Liver (tissue), 10 donors: ENCODE measurements at places on chromosomes 2 and 18. TPM values are rescaled to one million over a fixed set of nuclear protein-coding genes. Genes with fewer than 3 reads are reported as not detected.

DNA sequence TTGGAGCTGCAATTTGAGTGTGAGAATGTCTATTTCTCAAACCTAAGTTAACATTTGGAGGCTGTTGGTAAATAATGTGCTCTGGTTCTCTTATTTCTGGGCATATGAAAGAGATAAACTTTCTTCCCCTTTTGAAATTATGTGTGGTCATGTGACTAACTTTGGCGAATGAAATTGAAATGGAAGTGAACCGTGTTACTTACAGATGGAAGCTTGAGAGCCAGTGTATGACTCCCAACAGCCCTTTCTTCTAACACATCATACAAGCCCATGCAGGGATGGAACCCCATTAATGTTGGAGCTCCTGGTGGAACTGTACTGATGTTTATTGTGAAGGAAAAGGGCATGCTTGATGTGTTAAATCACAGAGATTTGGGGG is 725.8 kb downstream of the TSN start:
- no peak overlapping the region for H3K27ac ChIP-seq
- no peak for DNase-seq
- H3K4me1 ChIP-seq = no peaks in the 10 kb centered on the region
- no peaks in the 10 kb centered on the region for H3K27me3 ChIP-seq

- no peaks in the 10 kb centered on the region for H3K27me3 ChIP-seq
- H3K27ac ChIP-seq = no peak overlapping the region
- DNase-seq = no peak
- H3K4me1 ChIP-seq = no peaks in the 10 kb centered on the region
- H3K36me3 ChIP-seq = no peaks in the 10 kb centered on the region
Measured at GRCh38 chr2:22817197-22817596, 567.8 kb upstream of the KLHL29 start.

- no peaks in the 10 kb centered on the region for H3K36me3 ChIP-seq
- H3K4me1 ChIP-seq = peaks cover 6% of the 10 kb centered on the region
- no peak overlapping the region for H3K27ac ChIP-seq
- peaks cover 3% of the 10 kb centered on the region for H3K27me3 ChIP-seq
- no peak overlapping the region for H3K4me3 ChIP-seq
Measured at GRCh38 chr2:72154386-72154975, 6.8 kb upstream of the CYP26B1 start.

GRCh38 chr2:176162911-176163671 is 6.0 kb downstream of the HOXD3 start:
- H3K27me3 ChIP-seq = peaks cover 16% of the 10 kb centered on the region
- no peak for DNase-seq
- H3K27ac ChIP-seq = no peak overlapping the region

DNA sequence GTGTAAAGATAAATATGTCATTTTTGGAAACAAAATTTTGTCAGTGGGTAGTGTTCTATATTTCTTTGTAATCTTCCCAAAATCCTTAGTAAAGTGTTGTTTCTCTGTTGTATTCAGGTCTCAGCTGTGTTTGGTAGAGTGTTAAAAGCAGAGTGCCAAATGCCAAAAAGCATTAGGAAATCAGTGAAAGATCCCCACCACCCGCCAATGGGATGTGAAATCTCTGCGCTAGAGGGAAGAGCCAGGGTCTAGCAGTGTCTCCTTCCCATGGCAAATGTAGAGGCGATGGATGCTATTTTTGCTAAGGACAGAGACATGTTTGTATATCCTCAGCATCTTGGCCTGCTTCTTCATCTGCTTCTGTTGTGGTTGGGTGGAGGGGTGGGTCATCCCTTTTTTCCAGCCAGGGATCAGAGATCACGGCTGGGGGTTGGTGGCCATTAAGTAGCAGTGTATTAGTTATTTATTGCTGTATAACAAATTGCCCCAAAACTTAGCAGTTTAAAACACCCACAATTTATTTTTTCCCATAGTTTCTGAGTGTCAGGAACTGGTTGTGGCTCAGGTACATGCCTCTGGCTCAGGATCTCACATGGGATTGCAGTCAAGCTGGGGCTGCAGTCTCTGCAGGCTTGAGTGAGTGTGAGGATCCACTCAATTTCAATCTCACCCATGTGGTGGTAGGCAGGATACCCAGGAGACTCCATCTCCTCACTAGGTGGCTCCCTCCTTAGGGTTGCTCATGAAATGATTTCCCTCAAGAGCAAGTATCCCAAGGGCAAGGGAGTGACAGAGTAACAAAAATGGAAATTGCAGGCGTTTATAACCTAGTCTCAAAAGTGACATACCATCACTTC is 211.9 kb downstream of the MYCN start:
- H3K27me3 ChIP-seq = no peaks in the 10 kb centered on the region
- no peak for DNase-seq
- H3K4me1 ChIP-seq = no peaks in the 10 kb centered on the region
- H3K27ac ChIP-seq = no peak overlapping the region

- no peaks in the 10 kb centered on the region for H3K4me1 ChIP-seq
- no peaks in the 10 kb centered on the region for H3K27me3 ChIP-seq
- no peak for DNase-seq
Measured at GRCh38 chr2:72538486-72538885, 287.3 kb downstream of the EXOC6B start.

- H3K27ac ChIP-seq = no peak overlapping the region
- no peak overlapping the region for H3K4me3 ChIP-seq
- H3K4me1 ChIP-seq = no peaks in the 10 kb centered on the region
- DNase-seq = no peak
Measured at GRCh38 chr2:138433995-138434951, 67.3 kb upstream of the SPOPL start.

DNA sequence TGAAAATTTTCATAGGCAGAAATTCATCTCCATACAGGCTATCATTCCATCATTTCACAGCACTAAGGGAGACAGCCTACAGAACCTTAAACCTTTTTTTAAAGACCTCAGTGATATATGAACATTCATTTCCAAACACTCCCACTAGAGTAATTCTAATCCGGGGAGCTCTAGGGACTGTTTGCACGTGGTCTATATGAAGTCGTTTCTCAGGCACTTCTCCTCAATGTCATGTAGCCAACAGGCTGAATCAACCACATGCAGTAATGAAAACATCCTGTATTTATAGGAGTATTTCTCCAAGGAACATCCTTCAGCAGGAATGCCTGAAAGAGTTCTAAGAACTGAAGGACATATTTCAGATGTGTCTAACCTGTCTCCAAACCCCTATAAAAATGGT is 97.3 kb upstream of the CREB1 start:
- DNase-seq = no peak
- no peaks in the 10 kb centered on the region for H3K27me3 ChIP-seq
- no peak overlapping the region for H3K27ac ChIP-seq

GRCh38 chr2:226943862-226944620 is 108.2 kb downstream of the RHBDD1 start:
- no peaks in the 10 kb centered on the region for H3K36me3 ChIP-seq
- no peak overlapping the region for H3K4me3 ChIP-seq
- DNase-seq = no peak
- no peaks in the 10 kb centered on the region for H3K27me3 ChIP-seq
- no peaks in the 10 kb centered on the region for H3K4me1 ChIP-seq
- no peak overlapping the region for H3K27ac ChIP-seq

DNA sequence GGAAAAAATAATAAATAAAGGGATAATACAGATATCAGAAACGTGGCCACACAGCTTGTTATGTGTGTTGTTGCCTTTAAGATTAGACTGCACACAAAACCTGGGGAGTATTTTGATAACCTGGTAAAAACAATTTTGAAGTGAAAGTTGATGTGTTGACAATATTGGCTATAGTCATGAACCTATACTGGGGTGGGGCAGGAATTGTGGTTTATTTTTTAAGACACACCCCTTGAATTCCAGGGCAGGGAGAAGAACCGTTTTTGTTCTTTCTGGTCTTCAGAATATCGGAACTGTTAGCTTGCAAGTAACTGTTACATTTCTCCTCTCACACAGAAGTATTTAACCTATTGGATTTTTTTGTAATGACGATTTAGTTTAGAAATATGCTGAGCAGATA is 80.4 kb downstream of the LIMS1 start:
- DNase-seq = no peak
- no peaks in the 10 kb centered on the region for H3K27me3 ChIP-seq
- no peak overlapping the region for H3K27ac ChIP-seq
- no peaks in the 10 kb centered on the region for H3K36me3 ChIP-seq
- H3K4me3 ChIP-seq = no peak overlapping the region
- H3K4me1 ChIP-seq = no peaks in the 10 kb centered on the region

Gene DYSF
- 15.1 TPM for total RNA-seq

Gene SERPINB11
- total RNA-seq = not detected

GRCh38 chr2:96799623-96799935 is 16.5 kb upstream of the CNNM3 start:
- no peaks in the 10 kb centered on the region for H3K27me3 ChIP-seq
- DNase-seq = no peak
- no peak overlapping the region for H3K27ac ChIP-seq
- H3K4me3 ChIP-seq = no peak overlapping the region
- peaks cover 5% of the 10 kb centered on the region for H3K4me1 ChIP-seq

GRCh38 chr2:49515996-49516782 is 361.9 kb upstream of the FSHR start:
- no peaks in the 10 kb centered on the region for H3K27me3 ChIP-seq
- H3K4me1 ChIP-seq = no peaks in the 10 kb centered on the region
- H3K4me3 ChIP-seq = no peak overlapping the region
- no peak for DNase-seq
- no peaks in the 10 kb centered on the region for H3K36me3 ChIP-seq
- no peak overlapping the region for H3K27ac ChIP-seq

DNA sequence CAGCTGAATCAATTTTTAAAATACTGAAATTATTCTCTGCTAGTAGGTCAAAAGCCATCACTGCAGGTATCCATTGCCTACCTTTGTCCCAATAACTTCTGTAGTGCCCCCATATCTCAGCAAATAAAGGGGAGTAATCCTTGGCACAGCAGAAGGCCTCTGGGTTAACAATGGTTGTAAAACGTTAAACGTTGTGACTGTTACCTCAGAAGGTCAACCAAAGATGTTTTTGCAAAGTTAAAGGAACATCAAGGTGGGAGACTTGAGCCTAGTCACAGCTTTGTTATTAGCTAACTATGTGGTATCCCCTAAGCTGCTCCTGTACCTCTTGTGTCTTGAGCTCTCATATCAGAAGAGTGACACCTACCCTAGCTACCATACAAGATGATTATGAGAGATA is 60.5 kb downstream of the COX7A2L start:
- no peak for DNase-seq
- H3K4me3 ChIP-seq = no peak overlapping the region
- no peak overlapping the region for H3K27ac ChIP-seq
- peaks cover 41% of the 10 kb centered on the region for H3K36me3 ChIP-seq
- no peaks in the 10 kb centered on the region for H3K4me1 ChIP-seq

GRCh38 chr2:85240055-85240454 is 87.7 kb downstream of the TGOLN2 start:
- H3K27me3 ChIP-seq = no peaks in the 10 kb centered on the region
- no peaks in the 10 kb centered on the region for H3K36me3 ChIP-seq
- H3K27ac ChIP-seq = no peak overlapping the region
- no peak for DNase-seq
- H3K4me3 ChIP-seq = no peak overlapping the region

DNA sequence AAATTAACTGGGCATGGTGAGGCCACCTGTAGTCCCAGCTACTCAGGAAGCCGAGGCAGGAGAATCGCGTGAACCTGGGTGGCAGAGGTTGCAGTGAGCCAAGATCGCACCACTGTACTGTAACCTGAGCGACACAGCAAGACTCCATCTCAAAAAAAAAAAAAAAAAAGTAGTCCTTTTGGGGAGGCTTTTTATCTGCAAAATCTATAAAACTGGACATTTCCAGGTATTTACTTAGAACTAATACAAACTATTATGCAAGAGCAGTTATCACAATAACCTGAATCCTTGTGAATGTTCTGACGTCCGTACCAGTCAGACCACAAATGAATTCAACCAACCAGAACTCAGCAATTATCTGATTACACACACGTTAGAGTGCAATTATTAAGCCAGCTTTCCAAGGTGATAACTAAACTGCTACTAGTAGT is 8.8 kb upstream of the RAPH1 start:
- no peak for DNase-seq
- H3K27ac ChIP-seq = peak overlapping the region; percentile 60
- H3K4me1 ChIP-seq = peaks cover 21% of the 10 kb centered on the region
- no peaks in the 10 kb centered on the region for H3K36me3 ChIP-seq

- H3K27ac ChIP-seq = no peak overlapping the region
- no peak overlapping the region for H3K4me3 ChIP-seq
- no peaks in the 10 kb centered on the region for H3K4me1 ChIP-seq
- DNase-seq = no peak
Measured at GRCh38 chr2:188922191-188922590, 52.0 kb upstream of the COL3A1 start.

Gene CCDC142
- total RNA-seq = 28.3 TPM

DNA sequence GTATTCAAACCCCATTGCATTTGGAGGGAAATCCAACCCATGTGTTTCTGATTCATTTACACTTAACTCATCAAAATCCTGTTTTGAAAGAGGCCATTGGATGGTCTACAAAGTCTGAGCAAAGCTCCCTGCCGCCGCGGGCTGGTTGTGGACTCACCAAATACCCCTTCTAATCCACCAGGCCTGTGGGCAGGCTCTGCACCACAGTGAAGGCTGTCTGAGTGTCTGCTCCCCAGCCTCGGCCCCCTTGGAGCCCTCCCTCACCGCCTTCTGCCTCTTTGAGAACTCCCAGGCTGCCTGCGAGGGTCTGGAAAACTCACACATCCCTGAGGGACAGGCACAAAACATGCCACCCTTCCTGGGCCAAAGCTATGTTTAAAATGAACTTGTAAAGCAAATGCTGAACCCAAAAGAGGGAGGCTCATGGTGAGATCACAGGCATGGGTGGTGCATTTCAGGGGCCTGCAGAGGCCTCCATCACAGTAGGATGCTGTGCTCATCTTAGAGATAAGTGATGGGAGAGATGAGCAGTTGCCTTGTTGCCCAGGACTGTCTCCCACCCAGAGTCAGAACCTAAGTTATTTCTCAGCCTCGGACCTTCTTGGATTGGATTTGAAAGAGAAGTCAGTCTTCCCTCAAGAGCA is 225.0 kb downstream of the CYP26B1 start:
- H3K4me3 ChIP-seq = no peak overlapping the region
- H3K4me1 ChIP-seq = no peaks in the 10 kb centered on the region
- no peaks in the 10 kb centered on the region for H3K36me3 ChIP-seq
- H3K27me3 ChIP-seq = no peaks in the 10 kb centered on the region
- no peak overlapping the region for H3K27ac ChIP-seq
- peak; percentile 17 for DNase-seq

Gene BCL2
- total RNA-seq = 2.1 TPM

Gene KATNAL2
- total RNA-seq = 0.42 TPM

DNA sequence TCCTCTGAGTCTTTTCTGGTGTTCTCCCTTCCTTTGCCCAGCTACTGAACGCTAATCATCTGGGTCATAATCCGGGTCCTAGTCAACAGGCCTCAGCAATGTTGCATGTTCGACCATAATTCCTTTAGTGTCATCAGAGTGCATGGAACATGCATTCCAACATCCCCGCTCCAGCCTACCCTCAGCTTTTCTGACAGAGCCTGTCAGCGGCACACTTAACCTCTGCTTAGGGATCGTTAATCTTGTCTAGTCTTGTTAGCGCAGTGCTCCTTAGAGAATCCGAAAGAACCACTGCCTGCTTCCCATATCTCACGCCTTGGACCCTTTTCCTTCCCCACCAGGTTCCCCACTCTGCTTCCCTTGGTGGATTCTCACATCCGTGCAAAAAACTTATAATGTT is 767.9 kb upstream of the ID2 start:
- no peak for DNase-seq
- H3K4me3 ChIP-seq = no peak overlapping the region
- no peaks in the 10 kb centered on the region for H3K36me3 ChIP-seq

Gene KIF5C
- 0.25 TPM for total RNA-seq

GRCh38 chr18:23716516-23716915 is 27.3 kb downstream of the LAMA3 start:
- H3K27ac ChIP-seq = no peak overlapping the region
- no peak for DNase-seq
- H3K27me3 ChIP-seq = no peaks in the 10 kb centered on the region
- H3K36me3 ChIP-seq = no peaks in the 10 kb centered on the region
- no peak overlapping the region for H3K4me3 ChIP-seq
